ENCODE measurements at places on chromosomes 5 and 9. TPM values are rescaled to one million over a fixed set of nuclear protein-coding genes. Genes with fewer than 3 reads are reported as not detected.

The PCSK5 gene
- total RNA-seq, result 5.0 TPM

The PTGES gene
- total RNA-seq, result 30.0 TPM

The CARD6 gene
- 11.7 TPM for total RNA-seq

The NUTM2G gene
- total RNA-seq, result not detected

The DMRTA1 gene
- total RNA-seq, result 0.12 TPM

The BAAT gene
- total RNA-seq, result not detected

The TOR1A gene
- total RNA-seq, result 19.8 TPM

Data from smooth muscle cell of the coronary artery (primary cell).